ENCODE measurements at places on chromosomes 2 and 18.
A peak's percentile ranks its signal among the peaks of the same experiment; 100 is the strongest.

GRCh38 chr18:26397019-26397418 is 151.3 kb downstream of the KCTD1 start:
- DNase-seq, result no peak

DNA sequence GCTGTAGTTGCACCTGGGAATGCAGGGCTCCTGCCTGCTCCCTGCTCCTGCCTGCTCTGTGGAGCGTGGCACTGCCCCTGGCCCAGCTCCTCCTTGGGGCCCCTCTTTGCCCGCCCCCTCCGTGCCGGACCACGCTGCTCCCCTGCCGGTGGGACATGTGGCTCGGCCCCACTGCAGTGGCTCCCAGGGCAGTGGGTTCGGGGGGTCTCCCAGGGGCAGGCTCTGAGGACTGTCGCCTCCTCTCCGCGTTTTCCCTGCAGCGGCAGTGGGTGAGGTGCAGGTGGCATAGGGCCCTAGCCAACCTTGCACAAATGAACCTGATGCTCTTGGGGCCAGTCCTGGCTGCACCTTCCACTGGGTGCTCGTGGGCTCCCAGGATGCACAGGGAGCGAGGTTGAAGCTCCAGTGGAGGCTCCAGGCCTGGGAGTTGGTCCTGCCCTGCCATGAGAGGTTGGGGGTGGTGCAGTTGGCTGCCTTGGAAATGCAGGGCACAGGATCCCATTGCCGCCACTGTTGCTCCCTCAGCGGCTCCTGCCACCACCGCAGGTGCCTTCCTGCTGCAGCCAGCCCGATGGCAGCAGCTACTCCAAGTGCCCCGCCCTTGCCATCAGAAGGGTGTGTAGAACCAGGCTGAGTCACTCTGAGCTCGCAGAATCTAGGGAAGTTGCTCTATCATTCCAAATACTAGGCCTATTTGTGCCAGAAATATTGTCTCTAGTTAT is 313.1 kb upstream of the SYT4 start:
- no peak for DNase-seq

DNA sequence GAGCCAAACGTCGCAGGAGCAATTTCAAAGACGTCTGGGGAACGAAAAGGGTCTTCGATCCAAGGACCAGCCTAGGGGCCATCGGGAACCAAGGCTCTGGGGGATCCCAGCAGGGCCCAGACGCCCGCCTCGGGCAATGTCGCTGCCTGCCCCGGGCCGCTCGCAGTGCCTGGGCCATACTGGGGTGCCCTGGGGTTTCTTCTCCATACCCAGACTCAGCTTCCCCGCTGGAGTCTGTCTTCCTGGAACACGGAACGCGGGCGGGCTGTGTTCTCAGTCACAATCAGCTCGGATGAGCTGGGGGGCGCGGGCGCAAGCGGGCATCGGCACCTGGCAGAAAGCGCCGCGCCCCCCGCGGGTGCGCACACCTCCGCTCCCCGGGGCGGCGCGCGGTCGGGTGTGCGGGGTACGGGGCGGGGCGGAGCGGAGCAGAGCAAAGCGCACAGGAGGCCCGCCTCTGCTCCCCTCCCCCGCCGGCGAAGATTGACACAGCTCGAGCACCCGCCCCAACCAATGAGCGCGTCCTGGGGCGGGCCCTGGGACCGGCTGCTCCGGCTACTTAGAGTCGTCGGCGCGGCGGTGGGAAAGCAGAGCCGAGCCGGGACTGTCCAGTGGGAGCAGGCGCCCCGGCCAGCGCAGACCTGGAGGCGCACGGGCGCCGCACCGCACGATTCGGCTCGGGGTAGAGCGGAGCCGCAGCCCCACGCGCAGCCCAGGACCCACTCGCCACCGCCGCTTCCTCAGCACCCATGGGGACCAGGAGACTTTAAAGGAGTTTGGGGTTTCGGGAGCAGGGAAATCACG is at the start of gene LRATD1:
LRATD1 (plus strand) TSS at position 585 of the 804 bp plus-strand sequence. CDS start 1,263 bp downstream, outside the sequence.
- DNase-seq, result no peak

- no peak for DNase-seq
These were observed 42.1 kb downstream of the TRAPPC12 start for GRCh38 chr2:3421580-3421979.

GRCh38 chr18:79577451-79578395 is 101.9 kb upstream of the CTDP1 start:
- peak; percentile 8 for DNase-seq

GRCh38 chr2:77016443-77017354 is 505.5 kb downstream of the LRRTM4 start:
- no peak for DNase-seq

GRCh38 chr2:238296638-238297457 is 8.4 kb upstream of the PER2 start:
- DNase-seq, result no peak

DNA sequence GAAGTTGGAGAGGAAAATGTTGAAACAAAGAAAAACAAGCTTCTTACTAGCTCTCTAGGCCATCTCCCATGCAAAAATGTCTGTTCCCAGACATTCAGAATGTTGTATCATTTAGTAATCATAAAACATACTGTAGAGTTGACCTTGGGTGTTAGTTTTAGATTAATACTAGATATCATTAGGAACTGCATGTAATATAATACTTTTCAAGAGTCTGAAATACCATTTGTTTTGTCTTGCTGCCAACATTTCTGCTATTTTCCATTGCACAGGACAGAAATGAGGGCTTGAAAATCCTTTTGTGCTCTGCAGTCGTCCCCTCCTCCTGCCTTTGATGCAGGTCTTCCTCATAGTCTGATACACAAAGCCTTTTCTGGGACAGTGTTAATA is 89.5 kb upstream of the RBMS1 start:
- DNase-seq, result no peak

All from CD4-positive, alpha-beta T cell treated with Interleukin-6 for 4 hours (primary cell).